ENCODE measurements at places on chromosomes 4 and X.
A peak's percentile ranks its signal among the peaks of the same experiment; 100 is the strongest.

- no peaks in the 10 kb centered on the region for H3K36me3 ChIP-seq
- peaks cover 44% of the 10 kb centered on the region for H3K27me3 ChIP-seq
- DNase-seq: no peak
- no peak overlapping the region for H3K27ac ChIP-seq
- no peak overlapping the region for H3K4me3 ChIP-seq
Observed at GRCh38 chr4:94446386-94446785, 5.4 kb upstream of the PDLIM5 start.

GRCh38 chr4:173288296-173288695 is 45.9 kb downstream of the HMGB2 start:
- peaks cover 17% of the 10 kb centered on the region for H3K4me1 ChIP-seq
- no peaks in the 10 kb centered on the region for H3K27me3 ChIP-seq
- DNase-seq: peak; percentile 62
- no peak overlapping the region for H3K4me3 ChIP-seq
- H3K27ac ChIP-seq: peak overlapping the region; percentile 67
- H3K36me3 ChIP-seq: no peaks in the 10 kb centered on the region

GRCh38 chr4:121266982-121267381 is 102.9 kb upstream of the TNIP3 start:
- H3K27ac ChIP-seq: no peak overlapping the region
- H3K27me3 ChIP-seq: peaks cover 4% of the 10 kb centered on the region
- H3K36me3 ChIP-seq: peaks cover 2% of the 10 kb centered on the region
- DNase-seq: no peak
- no peak overlapping the region for H3K4me3 ChIP-seq

DNA sequence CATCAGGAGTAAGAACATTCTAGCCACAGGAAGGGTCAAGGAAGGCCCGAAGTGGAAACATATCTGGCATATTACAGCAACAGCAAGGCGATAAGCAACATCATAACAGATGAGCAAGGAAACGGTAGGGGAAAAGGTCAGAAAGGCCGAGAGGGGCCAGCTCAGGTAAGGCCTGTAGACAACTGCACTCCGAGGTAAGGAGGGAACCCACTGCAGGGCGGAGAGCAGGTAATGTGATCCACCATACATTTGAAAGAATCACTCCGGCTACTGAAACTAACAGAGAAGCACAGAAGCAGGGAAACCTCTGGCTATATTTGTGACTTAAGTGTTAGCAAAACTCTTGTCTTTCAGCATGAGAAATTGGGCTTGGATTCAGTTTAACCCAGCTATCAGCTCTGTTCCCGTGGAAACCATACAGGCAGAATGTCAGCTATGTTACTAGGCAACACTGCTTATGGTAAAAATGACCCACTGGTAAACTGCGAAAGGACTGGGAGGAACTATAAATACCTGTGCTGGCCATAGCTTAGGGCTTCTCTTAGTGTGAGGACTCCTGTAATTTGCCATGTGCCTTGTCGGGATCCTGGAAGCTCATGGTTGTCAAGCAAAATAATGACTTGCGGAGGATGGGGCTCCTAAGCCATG is 31.0 kb downstream of the FRYL start:
- DNase-seq: no peak
- peaks cover 13% of the 10 kb centered on the region for H3K36me3 ChIP-seq
- H3K4me1 ChIP-seq: peaks cover 42% of the 10 kb centered on the region
- H3K27ac ChIP-seq: no peak overlapping the region

GRCh38 chr4:23788460-23788859 is 101.4 kb downstream of the PPARGC1A start:
- DNase-seq: no peak
- no peak overlapping the region for H3K4me3 ChIP-seq
- H3K4me1 ChIP-seq: no peaks in the 10 kb centered on the region
- H3K27me3 ChIP-seq: no peaks in the 10 kb centered on the region
- no peaks in the 10 kb centered on the region for H3K36me3 ChIP-seq

GRCh38 chr4:55458611-55459010 is 62.9 kb downstream of the TMEM165 start:
- H3K4me3 ChIP-seq: no peak overlapping the region
- DNase-seq: no peak
- no peaks in the 10 kb centered on the region for H3K27me3 ChIP-seq
- peaks cover 10% of the 10 kb centered on the region for H3K36me3 ChIP-seq
- H3K4me1 ChIP-seq: no peaks in the 10 kb centered on the region

GRCh38 chr4:47553329-47554125 is 68.5 kb downstream of the ATP10D start:
- no peak overlapping the region for H3K4me3 ChIP-seq
- no peaks in the 10 kb centered on the region for H3K27me3 ChIP-seq
- no peak for DNase-seq

GRCh38 chr4:106893903-106894302 is 142.2 kb downstream of the DKK2 start:
- H3K4me3 ChIP-seq: no peak overlapping the region
- no peak overlapping the region for H3K27ac ChIP-seq
- no peaks in the 10 kb centered on the region for H3K27me3 ChIP-seq

DNA sequence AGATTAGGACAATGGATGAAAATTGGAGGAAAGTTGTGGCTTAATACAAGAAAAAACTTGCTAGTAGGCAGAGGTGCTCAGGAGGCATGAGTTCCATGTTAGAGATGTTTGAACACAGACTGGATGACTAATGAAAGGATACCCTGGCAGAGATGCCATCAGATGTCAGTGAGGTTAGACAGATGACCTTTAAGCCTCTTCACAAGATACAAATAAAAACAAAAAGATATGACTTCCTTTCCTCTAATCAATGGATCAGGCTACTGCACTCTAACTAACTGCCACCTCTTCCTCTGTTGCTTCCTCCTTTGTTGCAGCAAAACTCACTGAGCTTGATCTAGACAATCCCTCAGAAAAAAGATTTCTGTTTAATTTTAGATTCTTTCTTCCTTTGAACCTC is 14.7 kb downstream of the STAP1 start:
- peaks cover 45% of the 10 kb centered on the region for H3K36me3 ChIP-seq
- H3K4me1 ChIP-seq: peaks cover 55% of the 10 kb centered on the region
- peak overlapping the region; percentile 71 for H3K27ac ChIP-seq

DNA sequence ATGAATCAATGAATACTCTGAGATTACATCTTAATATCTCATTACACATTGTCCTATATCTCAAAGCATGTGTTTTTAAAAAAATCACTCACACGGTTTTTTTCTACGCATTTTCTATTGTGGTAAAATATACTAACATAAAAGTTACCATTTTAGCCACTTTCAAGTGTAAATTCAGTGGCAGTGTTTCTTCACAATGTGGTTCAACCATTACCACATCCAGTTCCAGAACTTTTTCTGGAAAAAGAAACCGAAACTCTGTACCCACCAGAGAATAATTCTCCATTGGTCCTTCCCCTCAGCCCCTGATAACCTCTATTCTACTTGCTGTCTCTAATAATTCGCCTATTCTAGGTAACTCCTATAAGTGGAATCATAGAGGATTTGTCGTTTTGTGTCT is 35.3 kb upstream of the ACSL1 start:
- no peak for DNase-seq
- H3K4me3 ChIP-seq: no peak overlapping the region
- peaks cover 44% of the 10 kb centered on the region for H3K4me1 ChIP-seq
- H3K36me3 ChIP-seq: peaks cover 2% of the 10 kb centered on the region
- peaks cover 4% of the 10 kb centered on the region for H3K27me3 ChIP-seq

Measured in activated T-helper 1 cell treated with anti-CD3 and anti-CD28 coated beads, Interleukin-12 subunit alpha, Interleukin-12 subunit beta, Interleukin-2, Interleukin-4 antibody, amounts not matched to agents 30 ng/mL and 10 ng/mL and 1 ng/mL, durations not matched to agents 14 hours and 24 hours and 36 hours (primary cell).